CD4-positive, alpha-beta T cell (primary cell): ENCODE measurements at places on chromosomes 2 and 18. TPM values are rescaled to one million over a fixed set of nuclear protein-coding genes. Genes with fewer than 3 reads are reported as not detected.

DNA sequence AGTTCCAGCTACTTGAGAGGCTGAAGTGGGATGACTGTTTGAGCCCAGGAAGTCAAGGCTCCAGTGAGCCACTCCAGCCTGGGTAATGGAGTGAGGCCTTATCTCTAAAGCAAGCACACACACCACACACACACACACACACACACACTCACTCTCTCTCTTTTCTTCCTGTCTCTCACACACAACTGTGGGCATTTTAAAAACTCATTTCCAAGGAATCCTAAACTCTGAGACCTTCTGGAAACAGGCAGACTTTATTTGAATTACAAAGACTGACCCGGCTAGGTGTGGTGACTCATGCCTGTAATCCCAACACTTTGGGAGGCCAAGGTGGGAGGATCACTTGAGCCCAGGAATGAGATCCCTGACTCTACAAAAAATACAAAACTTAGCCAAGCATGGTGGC, 21.3 kb downstream of the WDSUB1 start:
- no peak for DNase-seq

KCNS3 gene
- not detected for total RNA-seq

RPE gene
- 11.3 TPM for total RNA-seq

DNA sequence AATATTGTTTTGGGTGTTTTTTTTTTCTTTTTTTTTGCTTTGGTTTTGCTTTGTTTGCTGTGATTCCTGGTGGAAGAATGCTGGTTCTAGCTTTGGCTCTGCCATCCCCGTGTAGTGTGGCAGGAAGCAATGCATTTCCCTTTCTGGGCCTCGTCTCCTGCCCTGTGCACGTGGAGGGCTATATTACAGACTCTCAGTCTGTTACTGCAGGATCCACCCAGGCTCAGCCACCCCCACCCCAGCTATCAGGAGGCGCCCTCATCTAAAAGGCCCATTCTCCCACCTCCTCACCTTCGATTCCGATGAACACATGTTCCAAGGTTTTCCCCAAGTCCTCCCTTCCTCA, 152.3 kb downstream of the TFCP2L1 start:
- DNase-seq: no peak

HAT1 gene
- 20.3 TPM for total RNA-seq

DNA sequence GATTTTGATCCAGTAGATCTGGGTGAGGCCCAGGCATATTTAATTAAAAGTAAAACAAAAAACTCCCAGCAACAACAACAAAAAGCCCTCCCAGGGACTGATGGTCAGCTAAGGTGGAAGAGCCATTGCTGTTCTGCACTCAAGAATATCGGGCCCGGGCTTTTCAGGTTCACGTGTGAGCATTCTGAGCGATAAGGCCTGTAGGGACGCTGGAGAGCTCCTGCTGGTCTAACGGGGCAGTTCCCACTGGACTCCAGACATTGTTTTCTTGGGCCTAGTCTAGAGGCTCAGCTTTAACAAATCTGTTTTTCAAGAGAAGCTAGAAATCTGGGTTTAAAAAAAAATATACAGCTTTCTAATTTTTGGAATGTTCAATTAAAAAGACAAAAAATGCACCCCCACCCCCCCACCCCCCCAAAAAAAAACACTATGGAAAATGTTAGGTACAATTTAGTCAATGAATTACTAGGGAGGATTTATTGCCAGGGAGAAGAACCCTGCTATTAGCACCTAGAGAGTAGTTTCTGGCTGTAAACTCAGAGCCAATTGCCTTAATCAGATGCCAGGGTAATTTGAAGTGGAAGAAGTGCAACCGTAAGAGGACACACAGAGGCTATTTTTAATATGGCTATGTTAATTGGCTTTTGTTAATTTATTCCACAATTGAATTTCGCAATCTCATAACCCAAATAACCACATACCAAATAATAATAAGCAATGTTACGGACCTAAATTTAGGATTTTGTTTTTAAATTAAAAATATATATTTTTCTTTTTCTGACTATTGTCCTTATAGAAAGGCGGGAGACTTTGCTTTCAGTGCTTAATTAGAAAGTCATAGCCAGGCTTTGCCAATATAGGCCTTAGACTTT, 78.9 kb downstream of the MAP4K4 start:
- no peak for DNase-seq

SLC23A3 gene
- 0.36 TPM for total RNA-seq

DNA sequence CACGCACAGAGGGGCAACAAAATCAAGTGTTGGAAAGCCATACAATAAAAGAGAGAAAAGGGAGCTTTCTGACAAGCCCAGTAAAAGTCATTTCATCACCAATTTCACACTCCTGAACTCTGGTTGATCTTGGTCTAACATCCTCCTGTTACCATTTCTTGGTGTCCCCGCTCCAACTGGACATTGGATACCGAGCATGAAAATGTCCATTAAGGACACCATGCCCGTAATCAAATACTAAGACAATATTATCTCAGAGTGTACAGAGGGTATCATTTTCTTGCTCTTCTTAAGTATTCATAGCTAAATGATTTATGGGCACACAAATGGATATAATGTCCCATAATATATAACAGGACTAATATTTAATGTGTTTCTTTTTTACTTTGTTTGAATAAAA, 218.9 kb downstream of the EPHA4 start:
- no peak for DNase-seq

CFAP221 gene
- not detected for total RNA-seq

ABCG5 gene
- total RNA-seq: not detected

DNA sequence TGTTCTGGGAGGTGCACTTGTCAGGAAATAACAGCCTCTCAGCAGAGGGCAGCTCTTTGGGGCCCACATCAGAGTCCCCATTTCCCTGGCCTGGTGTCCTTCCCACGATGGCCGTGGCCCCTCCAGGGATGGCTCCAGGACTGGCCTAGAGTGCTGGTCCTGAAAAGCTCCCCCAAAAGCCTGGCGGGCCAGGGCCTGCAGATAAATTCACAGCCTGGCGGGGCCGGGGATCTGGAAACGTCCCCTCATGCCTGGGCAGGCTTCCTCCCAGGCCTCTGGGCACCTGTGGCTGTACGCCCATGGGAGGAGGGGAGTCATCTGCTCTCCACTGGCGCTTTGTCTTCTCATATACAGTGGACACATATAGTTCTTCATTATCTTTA, 52.6 kb upstream of the HS6ST1 start:
- DNase-seq: no peak

DNA sequence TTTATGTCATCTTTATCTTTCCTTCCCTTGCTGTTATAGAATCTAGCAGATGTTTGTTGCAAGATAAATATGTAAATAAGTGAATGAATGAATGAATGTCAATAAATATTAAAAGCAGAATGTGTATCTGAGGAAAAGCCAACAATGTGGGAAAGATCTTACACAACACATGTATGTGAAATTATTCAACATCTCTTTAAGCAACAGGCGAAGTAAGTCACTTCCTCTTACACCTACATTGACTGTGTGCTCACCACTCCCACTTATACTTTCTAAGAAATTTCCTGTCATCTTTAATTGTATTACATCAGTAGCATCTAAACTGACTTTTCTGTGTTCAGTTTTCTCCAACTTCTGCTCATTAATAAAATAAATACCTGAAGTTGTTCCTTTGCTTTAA, 43.0 kb downstream of the RAD51AP2 start:
- no peak for DNase-seq

DNA sequence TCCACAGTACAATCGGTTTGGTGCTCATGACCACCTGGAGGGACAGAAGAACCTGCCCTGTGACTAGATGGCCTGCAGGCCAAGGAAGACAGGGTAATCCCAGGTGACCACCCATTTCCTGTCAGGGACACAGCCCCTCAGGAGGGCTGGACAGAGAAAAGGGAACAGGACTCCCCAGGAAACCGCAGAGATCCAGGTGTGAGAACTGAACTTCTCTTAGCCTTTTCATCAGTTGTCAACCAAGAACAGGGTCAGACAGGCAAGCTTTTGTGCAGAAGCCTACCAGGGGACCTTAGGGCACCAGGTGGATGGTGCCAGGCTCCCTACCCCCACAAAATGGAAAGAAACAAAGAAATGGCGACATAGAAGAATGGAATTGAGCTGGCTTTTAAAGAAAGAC, 132.3 kb downstream of the HDAC4 start:
- DNase-seq: no peak

GRCh38 chr18:39596221-39596620, 2030.6 kb upstream of the CELF4 start:
- no peak for DNase-seq

DNA sequence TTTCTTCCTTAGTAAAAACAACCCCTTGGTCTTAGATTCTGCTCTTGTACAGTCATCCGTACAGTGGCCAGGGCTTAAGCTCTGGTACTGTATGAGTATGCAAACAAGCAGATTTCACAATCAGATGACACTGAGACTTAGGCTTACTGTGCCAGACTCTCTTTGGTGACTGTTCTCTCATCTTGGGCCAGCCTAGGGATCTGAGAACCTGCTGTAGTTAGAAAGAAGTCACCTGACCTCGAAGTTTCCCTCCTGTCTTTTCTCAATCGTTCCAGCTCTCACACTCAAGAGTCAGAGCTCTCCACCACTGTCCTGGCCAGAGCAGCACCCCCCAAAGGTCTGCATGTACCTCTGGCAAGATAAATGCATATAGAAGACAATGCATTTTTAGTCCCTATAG, 63.2 kb downstream of the ZEB2 start:
- DNase-seq: peak; percentile 72

- DNase-seq: no peak
Observed at GRCh38 chr18:58128381-58129374, 84.7 kb downstream of the NEDD4L start.

PLCL1 gene
- total RNA-seq: 27.0 TPM

- no peak for DNase-seq
Observed at GRCh38 chr2:128798502-128799283, 480.0 kb upstream of the HS6ST1 start.

PRKRA gene
- 118 TPM for total RNA-seq

GRCh38 chr2:222577341-222577740, 78.6 kb downstream of the FARSB start:
- DNase-seq: no peak

GRCh38 chr2:166867874-166868514, 20.3 kb upstream of the XIRP2 start:
- no peak for DNase-seq

DNA sequence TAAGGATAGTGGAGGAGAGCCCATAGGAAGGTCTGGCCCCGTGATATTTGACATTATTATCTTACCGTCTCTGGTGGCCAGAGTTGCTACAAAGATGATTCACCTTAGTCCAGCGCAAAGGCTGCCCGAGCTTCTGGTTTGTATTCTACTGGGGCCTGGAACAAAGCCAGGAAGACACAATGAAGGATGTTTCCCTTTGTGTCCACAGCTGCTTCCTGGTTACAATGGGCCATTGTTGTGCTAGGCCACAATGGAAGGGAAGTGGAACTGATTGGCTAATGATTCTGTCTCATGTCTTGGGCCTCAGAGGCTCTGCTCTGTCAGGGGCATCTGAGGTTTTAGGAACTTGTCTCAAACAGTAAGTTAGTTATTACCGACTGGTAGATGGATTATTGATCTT, 132.2 kb downstream of the TDRD15 start:
- DNase-seq: no peak

DNA sequence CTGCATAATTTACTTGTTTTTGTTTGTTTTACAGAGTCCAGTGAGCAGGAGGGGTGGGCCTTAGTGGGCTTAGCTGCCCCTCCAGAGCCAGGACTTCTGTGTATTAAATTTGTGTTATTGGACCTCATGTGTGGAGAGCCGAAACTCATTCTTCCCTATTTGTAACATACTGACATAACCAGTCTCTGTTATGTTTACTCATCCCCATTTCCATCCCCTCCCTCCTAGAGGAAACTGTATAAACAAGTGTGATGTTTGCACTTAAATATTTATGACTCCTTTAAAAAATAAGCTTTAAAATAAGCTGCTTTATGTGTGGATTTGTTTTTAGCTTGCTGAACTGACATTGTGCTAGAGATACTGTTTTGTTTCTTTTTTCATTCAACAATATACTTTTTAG, 13.8 kb downstream of the ZNF512 start:
- no peak for DNase-seq

GRCh38 chr18:26516964-26517363, 31.4 kb downstream of the KCTD1 start:
- DNase-seq: no peak

DNA sequence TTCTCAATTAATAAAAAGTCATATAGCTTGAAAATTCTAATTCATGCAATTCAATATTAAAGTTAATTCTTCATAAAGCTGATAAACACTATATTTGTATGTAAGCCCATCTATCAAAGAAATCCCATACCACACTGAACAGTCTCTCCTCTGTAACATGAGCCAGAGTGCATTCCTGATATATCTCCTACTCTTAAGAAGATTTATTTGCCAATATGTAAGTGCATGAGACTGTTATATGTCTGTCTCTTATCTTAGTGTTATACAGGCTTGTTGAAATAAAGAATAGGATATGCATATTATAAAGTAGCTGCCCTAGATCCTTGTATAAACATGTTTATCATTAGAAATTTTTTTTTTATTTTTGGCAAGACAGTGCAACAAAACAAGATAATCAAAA, 40.4 kb upstream of the TTC32 start:
- no peak for DNase-seq

DNA sequence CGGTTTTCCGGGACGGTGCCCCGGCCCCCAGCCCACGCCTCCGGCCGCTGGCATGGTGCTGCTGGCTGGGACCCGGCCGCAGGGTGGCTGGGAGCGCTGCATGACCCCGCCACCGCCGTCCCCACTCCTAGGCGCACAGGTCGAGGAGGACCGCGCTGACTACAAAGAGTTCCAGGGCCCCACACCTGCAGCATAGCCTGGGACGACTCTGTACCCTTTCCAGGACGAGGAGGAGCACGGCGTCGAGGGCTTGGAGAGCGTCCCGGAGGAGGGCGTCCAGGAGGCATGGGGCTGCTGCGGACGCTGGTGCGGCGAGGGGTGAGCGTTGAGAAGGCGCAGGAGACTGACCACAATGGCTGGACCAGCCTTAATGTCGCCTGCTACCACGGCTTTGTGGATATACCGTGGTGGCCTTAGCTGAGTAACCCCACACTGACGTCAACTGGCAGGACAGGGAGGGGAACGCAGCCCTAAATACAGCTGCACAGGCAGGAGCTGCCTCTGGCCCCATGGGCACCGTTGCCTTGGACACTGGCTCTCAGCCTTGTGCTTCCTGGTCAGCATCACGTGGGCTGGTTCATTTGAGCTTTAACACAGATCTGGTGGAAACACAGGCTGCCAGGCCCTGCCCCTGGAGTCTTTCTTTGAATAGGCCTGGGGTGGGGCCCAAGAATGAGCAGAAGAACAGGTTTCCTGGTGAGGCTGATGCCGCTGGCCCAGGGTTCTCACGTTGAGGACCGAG, 40.9 kb upstream of the TRIM43B start:
- no peak for DNase-seq

DNA sequence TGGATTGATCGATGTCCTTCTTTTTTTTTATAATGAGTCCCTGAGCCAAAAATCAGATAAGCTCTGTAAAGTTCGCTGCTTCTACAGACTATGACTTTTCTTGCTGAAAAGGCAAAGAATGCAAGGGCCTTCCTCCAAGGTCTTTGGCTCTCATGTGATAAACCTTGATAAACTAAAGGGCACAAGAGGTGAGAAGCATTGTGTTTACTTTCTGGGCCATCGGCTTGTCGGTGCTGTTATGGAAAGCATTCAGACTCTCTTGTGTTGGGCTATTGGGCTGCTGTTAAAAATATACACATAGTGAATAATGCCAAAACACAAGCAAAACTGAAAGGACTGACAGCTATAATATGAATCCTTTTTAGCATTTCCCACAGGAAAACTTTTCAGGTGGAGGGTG, 472.4 kb upstream of the SPHKAP start:
- no peak for DNase-seq
